NCI-H1105 treated with DMSO at 0.1 percent for 48 hours (cell line): ENCODE measurements at places on chromosomes 12 and 14.
A peak's percentile ranks its signal among the peaks of the same experiment; 100 is the strongest.

DNA sequence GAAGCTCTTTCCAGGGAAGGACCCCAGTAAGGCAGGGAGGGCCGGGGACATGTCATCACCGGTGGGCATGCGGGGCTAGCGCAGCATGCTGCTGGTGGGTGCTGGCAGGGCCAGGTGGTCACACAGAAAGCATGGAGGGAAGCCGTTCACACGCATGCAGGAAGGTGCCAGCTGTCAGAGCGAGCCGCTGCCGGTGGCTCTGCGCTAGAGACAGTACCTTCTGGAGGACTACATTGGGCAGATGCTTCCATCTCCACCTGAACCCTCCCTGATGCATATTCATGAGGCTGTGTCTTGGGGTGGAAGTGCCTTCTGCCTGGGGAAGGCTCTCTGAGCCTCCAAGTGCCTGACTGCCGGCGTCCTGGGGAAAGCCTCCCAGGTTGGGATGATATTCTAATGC, 203.8 kb downstream of the CALM1 start:
- no peak for DNase-seq

- DNase-seq, result no peak
These were observed 316.4 kb downstream of the ZFP36L1 start for GRCh38 chr14:68476212-68477109.

- DNase-seq, result peak; percentile 46
These were observed 492.7 kb upstream of the MGAT4C start for GRCh38 chr12:86748894-86749293.

GRCh38 chr14:89654998-89655397, 238.0 kb upstream of the FOXN3 start:
- peak; percentile 22 for DNase-seq

- no peak for DNase-seq
These were observed 127.4 kb downstream of the KCNK10 start for GRCh38 chr14:88195676-88196075.

- peak; percentile 44 for DNase-seq
These were observed 776 bp downstream of the BMP4 start for GRCh38 chr14:53955671-53956426.

- no peak for DNase-seq
These were observed 118.8 kb upstream of the DIO3 start for GRCh38 chr14:101442451-101442850.

DNA sequence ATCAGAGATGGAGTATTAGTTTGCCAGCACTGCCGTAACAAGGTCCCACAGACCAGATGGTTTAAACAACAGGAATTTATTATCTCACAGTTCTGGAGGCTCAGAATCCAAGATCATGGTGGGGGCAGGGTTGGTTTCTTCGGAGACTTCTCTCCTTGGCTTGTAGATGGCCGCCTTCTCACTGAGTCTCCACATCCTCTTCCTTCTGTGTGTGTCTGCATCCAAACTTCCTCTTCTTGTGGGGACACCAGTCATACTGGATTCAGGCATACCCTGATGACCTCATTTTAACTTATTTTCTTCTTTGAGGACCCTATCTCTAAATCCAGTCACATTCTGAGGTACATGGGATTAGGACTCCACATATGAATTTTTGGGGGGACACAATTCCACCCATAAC, 455.5 kb downstream of the RGS6 start:
- no peak for DNase-seq

DNA sequence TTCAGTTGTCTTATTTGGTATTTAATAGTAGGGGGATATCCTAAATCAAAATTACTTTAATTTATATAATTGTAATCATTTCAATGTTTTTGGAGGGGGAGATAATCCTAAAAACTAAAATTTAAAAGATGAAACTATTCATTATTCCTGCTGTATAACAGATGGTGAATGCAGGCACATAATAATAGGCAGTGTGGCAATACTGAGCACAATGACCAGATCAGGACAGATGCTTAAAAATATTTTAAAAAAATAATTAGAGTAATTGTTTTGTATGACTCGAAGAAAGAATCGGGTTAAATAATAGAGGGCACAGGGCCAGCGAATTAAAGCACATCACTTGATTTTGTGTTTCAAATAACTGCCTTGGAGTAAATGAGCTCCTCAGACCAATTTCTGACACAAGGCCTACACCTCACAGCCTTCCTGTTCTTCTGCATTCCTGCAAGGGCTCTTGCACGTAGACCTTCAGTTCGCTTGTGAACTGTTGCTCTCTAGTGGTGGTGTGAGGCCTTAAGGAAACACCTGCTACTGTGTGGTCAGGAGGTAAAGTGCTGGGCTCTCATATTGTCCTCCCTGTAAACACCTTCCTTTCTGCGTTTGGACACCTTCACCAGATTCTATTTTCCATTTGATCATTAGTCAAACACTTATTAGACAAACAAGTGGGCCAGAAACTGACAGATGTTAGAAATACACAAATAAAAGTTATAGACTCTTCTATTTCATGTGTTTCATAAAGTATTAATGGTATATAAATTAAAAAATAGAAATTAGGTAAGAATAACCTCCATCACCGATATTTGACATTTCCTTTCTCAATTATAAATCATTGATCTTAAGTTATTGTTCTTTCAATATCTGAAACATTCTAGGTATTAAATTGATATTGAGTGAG, 29.3 kb upstream of the KLRF1 start:
- DNase-seq, result peak; percentile 25

DNA sequence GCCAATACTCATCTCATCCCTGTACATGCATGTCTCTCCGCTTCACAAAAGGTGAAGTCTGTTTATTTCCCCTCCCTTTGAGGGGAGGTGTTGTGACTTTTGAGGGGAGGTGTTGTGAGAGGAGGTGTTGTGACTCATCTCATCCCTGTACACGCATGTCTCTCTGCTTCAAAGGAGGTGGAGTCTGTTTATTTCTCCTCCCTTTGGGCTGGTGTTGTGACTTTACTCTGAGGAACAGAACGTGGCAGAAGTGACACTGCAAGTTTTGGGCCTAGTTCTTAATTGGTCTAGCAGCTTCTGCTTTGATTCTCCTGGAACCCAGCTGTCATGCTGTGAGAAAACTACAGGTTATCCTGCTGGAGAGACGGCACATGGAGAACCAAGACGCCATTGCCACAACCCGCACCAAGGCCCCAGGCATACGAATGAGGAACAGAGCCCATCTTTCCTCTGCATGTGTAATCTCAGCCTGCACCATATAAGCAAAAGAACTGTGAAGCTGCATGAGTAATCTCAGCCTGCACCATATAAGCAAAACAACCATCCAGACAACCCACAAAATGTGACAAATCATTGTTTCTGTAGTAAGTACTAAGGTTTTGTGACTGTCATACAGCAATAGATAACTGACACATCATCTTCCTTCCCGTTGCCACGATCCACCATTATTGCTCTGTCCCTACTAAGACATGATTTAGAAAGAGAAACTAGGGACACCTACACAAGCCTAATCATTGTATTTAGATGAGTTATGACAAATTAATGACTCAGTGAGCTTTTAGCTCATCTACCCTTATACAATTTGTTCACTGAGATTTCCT, 30.0 kb downstream of the GALNT4 start:
- DNase-seq, result no peak

- DNase-seq, result peak; percentile 17
These were observed 44.1 kb upstream of the CISTR start for GRCh38 chr12:53795927-53796326.

- DNase-seq, result no peak
These were observed 769.4 kb upstream of the USP15 start for GRCh38 chr12:61490526-61491498.

DNA sequence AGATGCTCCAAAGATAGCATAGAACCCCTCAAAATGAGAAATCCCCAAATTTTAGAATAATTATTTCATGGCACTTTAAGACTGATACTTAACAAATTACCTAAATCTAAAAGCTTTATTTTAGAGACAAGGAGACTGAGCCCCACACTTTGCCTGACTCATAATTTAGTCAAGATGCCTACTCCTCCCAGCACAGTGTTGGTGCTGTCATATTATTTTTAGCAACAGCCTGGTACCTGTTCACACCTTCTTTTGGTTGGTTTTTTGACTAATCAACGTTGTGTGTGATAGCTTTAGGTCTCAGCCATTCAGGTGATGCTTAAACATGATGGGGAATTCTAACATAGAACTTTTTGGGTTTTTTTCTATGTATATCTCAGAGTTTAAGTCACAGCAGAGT, 120.2 kb downstream of the SEC23A start:
- DNase-seq, result no peak

GRCh38 chr12:91274916-91275315, 92.3 kb upstream of the DCN start:
- no peak for DNase-seq
